Activated CD4-positive, alpha-beta T cell treated with anti-CD3 and anti-CD28 coated beads, Interleukin-2, amount 50 U/mL, for 16 hours (primary cell): ENCODE measurements at places on chromosomes 3 and 15.

DNA sequence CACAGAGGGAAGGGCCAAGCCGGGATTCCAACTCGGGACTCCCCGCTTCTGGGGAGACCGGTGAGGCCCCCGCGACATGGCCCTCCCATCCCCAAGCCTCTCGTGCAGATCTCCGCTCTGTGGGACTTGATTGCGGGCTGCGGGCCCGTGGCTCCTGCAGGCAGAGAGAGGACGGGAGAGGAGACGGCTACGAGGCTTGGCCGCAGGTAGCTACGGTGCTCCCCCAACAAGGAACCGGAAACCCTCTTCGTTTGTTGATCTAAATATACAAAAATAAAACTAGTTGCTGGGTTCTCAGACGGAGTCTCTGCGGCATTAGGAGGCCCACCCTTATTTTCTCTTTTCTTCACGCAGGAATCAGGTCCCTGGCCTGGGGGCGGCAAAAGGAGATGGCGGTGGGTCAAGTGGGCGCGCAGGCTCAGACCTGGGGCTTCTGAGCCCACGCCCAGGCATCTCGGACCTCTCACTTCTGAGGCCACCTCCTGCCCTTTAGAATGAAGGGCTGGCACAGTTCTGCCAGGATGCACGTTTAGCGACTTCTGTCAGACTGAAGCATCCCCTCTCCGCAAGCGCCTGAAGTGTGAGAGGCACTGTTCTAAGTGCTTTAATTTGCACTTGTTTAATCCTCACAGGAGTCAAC is 10.9 kb downstream of the GNB5 start:
- DNase-seq = peak; percentile 21

DNA sequence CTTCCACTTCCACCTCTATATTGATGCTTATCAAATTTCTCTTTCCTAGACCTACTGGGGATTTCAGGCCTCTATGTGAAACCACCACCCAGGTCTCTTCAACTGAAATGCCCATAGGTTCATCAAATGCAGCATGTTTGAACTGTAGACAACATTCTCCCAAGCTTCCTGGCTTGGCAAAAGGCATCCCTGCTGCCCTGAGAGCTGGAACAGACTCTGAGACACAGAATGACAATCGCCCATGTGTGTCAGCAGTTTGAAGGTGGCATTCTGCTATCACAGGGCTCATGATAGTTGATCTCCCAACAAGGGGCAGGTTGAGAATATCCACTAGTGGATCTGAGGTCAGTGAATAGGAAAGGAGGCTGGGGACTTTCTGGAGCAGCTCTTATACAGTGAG is 200.7 kb downstream of the RPLP1 start:
- no peak for DNase-seq

DNA sequence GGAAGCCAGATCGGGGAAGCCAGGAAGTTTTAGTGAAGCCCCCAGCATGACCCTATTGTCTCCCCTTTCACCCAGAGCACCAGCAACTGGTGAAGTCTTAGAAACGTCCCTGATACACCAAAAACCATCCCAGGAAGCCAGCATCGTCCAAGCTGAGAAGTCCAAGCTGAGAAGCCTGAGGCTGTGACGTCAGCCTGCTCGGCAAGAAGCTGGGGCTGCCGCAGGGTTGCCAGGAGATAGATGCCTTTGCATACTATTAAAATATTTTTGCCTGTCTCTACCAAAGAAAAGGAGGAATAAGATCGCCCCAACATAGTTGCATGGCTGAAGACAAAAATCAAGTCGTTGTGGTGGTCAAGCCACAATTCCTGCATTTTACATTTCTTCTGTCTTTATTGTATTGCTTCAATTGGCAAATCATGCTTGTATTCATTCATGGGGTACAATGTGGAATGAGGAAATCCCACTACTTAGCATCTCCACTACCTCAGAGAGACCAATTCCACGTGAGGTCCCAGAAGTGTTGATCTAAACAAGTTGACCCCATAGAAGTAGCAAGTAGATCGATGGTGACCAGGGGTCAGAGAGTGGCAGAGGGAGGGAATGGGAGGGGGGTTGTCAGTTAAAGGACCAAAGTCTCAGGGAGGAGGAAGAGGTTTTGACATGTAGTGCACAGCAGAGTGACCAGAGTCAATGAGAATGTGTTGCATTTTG is 19.6 kb upstream of the EMC3 start:
- DNase-seq = no peak

GRCh38 chr3:123110282-123110975 is 43.6 kb downstream of the PDIA5 start:
- no peak for DNase-seq

DNA sequence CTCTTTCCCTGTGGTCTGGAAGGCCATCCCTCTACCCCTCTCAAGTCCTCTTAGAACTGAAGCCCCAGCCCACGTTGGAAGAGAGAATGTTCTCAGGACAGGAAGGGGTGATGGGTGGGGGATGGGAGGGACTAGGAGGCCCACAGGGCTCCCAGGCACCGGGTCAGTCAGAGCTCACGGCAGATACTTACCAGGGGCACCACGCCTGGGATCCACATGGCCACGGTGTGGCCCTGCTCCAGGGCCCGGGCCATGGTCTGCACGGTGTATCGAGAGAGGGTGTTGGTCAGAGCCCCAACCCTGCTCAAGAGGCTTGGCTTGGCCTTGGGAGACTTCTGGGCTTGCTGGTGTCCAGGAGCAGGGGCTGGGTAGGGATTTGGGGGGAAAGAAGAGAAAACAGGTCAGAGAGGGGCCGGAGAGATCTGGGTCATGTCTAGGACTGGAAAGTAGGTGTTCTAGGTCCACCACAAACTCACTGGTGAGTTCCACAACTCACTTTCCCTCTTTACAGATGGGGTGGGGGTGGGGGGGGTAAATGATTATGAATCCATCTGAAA is 9.8 kb downstream of the PLIN1 start:
- no peak for DNase-seq

DNA sequence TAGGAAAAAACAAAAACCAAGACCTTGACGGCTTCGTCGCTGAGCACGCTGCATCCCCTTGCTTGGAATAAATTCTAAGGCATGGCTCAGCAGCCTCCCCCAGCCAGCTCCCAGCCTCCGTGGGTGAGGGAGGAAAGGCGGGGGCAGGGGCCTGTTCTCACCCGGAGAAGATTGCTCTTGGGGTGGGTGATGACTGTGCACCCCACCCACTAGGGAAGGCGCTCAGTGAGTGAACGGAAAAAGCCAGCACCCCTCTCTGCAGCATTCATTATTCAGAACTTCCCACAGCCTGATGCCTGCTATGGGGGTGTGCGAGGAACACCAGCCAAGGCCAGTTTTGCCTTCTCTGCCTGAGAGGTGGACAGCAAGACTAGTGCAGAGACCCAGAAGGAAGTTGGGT is 19.3 kb upstream of the NTRK3 start:
- no peak for DNase-seq

- no peak for DNase-seq
Observed at GRCh38 chr3:78879295-78879860, 888.4 kb downstream of the ROBO1 start.

- DNase-seq = no peak
Observed at GRCh38 chr3:155978324-155978723, 107.9 kb downstream of the GMPS start.

- DNase-seq = no peak
Observed at GRCh38 chr3:126341755-126342150, 15.5 kb downstream of the KLF15 start.

GRCh38 chr15:32864051-32864450 is 146.2 kb downstream of the GREM1 start:
- DNase-seq = no peak

DNA sequence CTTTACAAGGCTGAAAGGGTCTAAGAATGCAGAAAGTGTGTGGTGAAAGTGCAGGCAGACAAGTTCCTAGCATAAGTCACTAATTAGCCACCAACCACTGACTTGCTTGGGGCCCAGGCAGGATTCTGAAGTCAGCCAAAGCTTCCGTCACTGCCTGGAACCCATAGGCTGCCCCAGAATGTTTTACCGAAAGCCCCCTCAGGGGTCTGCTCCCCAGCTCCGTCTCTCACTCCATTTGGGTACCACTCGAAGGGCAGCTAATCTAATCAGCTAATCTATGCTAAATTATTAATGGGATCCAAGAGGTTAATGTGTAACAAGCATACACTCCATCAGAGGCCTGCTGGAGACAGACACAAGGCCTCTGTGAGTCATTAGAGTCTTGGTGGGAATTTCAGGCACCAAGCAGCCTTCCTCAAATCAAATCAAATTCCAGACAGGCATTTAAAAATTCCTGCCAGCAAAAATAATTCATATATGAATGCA is 13.2 kb downstream of the ADAMTS9 start:
- no peak for DNase-seq

DNA sequence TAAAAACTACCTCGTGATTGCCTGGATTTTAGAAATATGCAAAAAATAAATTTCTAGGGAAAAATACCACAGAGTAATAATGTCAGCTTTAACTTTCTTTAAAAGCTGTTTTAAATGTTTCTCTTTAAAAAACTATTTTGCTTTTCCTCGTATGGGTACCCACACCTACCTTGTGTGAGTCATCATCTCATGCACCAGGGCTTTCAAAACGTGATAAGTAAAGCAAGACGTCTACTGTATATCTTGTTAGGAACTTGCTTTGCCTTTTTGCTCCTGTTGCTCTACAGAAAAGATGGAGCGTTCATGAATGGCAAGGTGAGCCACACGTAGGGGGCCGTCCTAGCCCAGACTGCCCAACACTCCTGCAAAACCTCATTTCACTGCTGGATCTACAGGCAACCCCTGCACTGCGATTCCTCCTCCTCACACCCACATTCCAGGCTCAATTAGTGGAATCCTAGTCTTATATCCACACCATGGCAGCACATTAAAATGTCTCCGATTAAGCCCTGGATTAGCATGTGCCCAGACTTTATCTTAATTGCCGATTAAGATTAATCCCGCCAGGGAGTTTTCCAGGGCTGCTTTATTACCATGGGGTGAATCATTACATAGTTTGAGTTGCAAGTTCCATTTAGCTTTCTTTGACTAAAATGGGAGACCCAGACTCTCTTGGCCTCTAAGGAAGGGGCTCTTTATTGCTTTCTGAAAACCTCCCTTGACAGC is 293.6 kb upstream of the ICE2 start:
- DNase-seq = no peak

DNA sequence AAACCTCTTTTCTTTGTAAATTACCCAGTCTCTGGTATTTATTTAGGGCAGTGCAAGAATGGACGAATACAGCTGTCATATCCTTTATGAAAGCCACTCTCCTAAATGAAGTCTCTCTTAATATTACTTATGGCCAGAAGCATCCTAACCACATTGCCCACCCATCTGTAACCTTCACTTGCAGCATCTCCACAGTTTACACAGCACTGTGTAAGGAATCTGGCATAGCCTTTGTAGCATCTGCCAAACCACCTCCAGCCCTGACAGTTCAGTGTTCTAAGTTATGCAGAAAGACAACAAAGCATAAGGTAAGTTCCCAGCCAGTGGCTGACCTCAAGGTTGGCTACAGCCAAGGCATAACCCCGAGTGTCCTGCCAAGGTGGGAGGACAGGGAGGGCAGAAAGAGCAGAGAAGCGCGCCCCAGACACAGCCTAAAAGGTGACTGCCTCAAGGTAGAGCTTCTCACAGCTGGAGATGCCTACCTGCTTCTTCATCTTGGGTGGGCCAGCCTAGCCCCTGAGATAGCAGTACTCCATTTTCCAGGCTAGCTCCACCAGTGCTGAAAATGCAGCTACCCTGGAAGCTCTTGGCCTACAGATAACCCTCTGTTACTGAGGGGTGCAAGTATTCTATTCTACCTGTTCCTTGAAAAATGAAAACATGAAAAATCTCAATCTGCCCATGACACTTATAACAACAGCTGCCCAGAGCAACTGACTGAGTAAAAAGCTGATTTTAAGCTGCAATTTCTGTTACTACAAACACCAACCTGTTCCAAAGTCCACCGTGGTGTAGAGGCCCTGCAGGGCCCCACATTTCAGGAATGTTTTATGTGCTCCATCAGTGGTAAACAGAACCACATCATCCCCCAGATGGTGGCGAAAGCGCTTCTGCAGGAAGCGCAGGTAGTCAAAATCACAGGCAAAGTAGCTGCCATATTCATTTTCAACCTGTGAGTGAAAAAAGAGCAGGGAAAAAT is 39.3 kb downstream of the GLB1 start:
- no peak for DNase-seq

DNA sequence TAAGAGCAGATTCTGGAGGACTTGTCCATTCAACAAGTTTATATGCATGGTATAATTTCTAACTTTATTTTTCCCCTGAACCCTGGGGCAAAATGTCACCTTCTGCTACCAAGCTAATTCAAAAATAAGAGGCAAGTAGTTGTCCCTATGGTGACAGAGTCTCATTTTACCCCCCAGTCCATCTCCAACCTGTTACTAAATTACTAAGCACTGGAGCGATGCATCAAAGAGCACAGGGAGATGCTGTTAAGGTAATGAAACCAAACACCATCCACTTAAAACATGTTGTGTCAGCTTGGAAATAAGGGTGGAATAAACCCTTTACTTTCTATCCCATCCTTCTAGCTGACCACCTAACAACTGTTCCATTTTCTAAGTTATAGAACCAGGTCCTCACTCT is 417.4 kb upstream of the ATP11B start:
- DNase-seq = no peak

DNA sequence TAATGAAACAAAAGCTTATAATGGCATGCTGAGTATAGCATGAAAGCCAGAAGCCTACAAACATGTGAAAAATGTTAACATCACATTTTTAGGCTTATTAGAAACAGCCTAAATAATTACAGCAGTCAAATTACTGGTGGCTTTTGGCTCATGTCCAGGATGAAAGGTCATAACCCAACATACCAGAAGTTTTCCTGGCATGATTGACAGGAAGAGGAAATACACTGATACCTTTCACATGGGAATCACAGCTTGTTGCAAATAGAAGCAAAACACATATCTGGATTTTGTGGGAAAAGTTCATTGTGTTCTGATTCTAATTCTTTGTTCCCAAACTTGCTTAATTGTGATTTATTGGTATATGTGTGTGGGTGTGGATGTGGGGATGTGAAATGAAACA is 393.5 kb upstream of the ARRDC4 start:
- DNase-seq = no peak

DNA sequence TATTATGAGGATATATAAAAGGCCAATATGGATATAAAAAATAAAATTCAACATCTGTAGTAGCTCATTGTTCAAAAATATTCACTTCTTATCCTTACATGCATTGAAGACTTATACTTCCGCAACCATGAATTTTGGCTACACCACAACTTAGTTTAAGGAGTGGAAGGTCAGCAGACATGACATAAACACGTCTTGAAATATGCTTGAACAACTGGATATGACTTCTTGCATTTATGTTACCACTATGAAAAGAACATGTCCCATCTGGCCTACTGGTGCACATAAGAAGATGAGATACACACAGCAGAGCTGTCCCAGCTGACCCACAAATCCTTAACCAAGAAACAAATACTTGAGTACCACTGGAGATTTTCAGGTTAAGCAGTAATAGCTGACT is 52.1 kb downstream of the MYO9A start:
- no peak for DNase-seq

DNA sequence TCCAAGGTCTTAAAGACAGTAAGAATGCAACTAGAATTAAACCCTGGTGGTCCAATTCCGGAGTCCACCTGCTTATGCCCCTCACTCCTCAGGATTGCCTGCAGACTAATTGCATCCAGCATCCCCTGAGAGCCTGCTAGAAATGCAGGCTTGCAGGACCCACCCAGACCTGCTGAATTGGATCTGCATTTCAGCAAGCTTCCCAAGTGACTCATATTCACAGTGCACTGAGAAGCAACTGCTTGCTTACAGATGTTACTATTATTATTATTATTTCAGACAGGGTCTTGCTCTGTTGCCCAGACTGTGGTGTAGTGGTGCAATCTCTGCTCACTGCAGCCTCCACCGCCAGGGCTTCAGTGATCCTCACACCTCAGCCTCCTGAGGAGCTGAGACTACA is 83.5 kb upstream of the VGLL4 start:
- DNase-seq = no peak

GRCh38 chr15:99155961-99156443 is 51.1 kb downstream of the SYNM start:
- DNase-seq = no peak
